ENCODE measurements at places on chromosomes 1 and 21.

GRCh38 chr1:77541162-77541545 is 141.3 kb downstream of the ZZZ3 start:
- DNase-seq, result no peak

DNA sequence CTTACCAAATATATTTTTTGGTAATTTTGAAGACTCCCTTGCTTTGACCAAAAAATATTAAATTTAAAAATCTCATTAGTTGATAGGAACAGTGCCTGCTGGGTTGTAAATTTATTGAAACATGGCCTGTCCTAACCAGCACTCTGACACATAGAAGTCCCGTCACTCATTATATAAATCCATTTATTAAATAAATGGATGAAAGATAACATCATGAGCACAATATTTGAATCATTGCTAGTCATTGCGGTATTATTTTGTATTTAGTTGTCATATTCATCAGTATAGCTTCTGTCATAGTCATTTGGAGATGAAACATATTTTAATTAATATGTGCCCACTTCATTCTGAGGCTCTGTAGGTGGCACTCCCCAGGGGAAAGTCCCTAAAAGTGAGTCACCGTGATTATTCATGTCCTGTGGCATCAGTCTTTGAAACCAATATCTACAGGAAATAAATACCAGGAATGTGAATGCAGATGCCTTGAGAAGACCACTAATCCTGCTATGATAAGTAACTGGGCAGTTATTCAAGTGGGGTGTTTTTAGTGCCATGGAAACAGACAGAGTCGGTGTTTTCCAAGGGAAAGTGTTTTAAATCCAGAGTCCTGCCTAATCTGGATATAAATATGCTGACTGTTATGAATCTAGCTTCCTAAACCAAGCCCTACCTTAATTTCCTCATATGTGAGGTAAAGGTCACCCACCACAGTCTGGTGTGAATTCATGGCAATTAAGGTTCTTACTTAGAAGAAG is 302.0 kb downstream of the DUSP10 start:
- DNase-seq, result no peak

DNA sequence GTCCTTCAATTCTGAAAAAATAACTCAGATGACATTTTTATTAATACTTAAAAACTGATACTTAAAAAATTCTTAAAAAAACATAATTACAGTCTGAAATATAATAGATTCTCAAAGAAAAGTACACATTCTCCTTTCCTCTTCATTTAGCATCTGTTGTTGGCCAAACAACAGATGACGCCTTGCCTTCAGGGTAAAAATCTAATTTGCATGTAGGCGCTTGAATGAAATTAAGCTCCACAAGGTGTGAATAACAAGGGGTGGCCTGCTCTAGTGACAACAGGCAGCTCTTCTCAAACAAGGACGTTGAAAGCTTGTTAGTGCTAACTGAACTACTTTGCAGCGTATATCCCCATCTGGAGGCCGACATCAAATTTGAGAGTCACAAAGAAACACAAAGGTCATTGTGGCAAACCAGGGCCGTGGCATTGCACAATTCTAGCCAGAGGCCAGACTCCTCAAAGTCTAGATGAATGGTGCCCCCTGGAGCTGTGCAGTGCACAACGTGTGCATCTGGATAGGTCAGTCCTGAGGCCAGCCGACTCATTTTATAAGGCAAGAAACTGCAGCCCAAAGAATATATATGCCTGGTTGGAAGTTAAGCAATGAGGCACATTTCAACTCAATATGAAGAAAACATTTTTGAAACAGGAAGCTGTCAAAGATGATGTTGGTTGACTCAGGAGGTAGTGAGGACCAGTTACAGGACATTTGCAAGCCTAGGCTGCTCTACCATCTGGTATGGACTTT is 459.2 kb upstream of the RUNX1 start:
- no peak for DNase-seq

DNA sequence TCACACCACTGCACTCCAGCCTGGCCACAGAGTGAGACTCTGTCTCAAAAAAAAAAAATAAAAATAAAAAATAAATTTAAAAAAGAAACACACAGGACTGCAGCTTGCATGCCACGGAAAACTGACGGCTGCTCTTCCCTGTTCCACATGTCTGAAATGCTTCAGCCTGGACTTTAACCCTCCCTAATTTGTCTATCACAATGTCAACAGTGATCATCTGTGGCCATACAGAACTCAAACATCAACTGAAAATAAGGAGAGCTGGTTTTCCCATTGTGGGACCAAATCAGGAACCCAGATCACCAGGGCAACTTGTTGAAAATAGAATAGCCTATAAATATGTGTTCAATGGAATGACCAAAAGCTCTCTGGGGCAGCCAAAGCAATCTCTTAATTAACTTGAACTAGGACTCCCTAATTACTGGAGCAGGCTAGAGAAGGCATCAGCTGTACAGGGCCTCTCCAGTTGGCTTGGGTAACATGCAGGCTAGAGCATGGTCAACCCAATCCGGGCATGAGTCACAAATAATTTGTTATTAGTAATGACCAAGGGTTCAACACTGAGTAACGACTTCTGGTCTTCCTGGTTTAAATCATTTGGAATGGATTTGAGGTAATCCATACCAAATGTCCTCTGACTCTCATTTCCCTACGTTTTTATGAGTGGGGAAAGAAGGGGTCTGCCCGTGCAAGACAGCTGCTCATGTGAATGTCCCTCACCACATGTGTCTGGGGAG is 62.7 kb upstream of the KAZN start:
- no peak for DNase-seq

GRCh38 chr1:40422630-40423263 is 27.5 kb upstream of the ZFP69B start:
- no peak for DNase-seq

DNA sequence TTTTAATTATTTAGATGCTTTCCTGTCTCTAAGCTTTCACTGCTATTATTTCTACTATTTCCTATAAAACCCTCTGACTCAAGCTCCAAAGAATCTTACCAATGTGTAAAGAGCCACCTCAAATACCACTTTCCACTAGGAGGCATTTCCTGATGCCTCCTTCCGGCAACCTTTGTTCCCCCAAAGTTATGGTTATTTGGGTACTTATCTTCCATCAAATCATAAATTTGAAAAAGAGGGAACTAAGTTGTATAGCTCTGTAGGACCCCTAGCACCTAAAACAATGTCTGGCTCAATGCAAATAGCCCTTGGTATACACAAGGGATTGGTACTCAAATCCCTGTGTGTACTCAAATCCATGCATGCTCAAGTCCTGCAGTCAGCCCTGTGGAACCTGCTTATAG is 79.6 kb downstream of the NME7 start:
- DNase-seq, result no peak

GRCh38 chr1:246213036-246213435 is 294.0 kb downstream of the SMYD3 start:
- DNase-seq, result no peak

- DNase-seq, result no peak
Observed at GRCh38 chr1:10556430-10557005, 81.8 kb downstream of the PEX14 start.

DNA sequence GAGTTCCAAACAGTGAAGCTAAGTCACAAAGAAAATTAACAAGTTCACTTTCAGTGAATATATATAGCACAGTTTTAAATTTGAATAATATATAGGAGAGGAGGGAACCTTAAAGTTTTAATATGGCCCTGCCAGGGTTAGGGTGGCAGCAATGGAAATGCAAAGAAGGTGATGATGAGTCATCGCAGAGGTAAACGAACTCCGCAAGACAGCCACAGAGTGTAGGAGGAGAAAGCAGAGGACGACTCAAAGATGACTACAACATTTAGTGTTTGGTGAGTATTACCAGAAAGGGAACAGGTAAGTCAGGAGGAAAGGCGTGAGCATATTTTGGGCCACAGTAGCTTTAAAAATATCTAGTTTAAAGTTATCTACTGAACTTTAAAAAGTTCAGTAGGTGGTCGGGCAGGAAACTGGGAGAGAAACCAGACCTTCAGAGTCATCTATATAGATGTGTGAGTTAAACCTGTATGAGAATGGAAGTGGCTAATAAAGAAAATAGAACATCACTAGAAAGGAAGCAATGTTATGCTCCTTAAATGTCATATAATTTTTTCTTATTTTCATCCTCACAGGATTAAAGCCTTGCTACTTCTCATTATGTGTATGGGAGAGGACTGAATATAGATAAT is 75.7 kb downstream of the UCHL5 start:
- DNase-seq, result no peak

- no peak for DNase-seq
Observed at GRCh38 chr1:67723620-67724019, 38.6 kb downstream of the GADD45A start.

DNA sequence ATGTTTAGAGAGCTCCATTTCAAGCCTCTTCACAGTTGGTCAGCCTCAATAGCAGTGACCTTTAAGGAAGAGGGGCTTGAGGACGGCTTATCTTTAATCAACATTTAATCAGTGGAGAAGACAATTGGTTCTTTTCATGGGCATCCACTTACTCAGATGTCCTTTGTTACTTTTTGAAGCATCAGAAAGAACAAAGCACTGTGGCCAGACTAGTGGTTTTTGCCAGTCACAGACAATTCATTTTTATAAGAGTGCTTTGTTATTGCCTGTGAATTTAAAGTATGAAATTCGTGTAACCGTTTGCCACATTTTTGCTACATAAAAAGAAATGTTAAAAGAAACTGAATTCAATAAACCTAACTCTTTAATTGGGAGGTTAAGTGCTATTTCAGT is 222.8 kb downstream of the TPR start:
- no peak for DNase-seq

DNA sequence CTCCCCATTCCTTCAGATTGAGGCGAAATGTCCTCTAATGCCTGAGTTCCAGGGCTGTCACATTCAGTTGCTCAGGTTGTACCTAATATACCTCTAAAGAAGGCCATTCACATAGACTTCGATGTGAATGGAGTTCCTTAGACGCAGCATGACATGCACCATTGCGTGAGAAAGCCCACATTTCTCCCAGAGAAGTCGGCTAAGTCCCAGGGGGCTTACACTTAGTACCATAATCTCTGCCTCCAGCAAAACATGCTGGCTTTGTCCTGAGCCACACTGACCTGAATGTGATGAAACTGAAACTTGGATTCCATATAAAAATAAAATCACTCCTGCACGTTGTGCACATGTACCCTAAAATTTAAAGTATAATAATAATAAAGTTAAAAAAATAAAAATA is 23.2 kb upstream of the SLC2A1 start:
- no peak for DNase-seq

GRCh38 chr1:232428786-232429530 is 201.0 kb downstream of the SIPA1L2 start:
- DNase-seq, result no peak

GRCh38 chr1:148166558-148167492 is 14.7 kb upstream of the NBPF11 start:
- DNase-seq, result no peak

DNA sequence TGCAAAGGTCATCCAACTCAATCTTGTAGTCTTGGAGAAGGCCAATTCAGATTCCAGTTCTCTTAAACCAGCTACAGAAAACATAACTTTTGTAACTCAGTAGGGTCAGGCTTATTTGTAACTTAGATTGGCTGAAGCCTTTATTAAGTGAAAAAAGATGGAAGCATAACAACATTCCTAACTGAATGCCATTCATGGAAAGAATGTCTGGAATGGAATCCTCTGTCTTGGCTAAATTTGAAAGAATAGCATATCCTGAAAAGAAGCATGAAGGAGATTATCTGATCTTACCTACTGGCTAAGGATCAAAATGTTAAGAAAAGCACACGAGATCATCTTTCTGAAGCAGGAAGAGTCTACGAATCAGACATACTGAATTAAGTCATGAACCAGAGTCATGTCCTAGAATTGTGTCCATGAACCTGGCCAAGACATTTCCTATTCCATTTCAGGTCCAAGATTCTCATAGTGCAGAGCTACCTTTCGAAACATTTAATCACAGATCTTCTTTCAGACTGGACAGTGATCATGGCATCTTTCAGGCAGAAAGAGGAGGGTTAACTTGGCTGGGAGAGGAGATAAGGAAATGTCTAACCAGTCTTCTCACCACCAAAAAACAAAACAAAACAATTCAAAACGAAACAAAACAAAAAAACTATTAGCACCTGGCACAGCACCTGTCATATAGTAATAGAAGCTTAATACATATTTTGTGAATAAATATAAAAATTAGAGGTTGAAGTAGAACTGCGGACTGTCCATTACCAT is 75.6 kb downstream of the XCL2 start:
- DNase-seq, result no peak

DNA sequence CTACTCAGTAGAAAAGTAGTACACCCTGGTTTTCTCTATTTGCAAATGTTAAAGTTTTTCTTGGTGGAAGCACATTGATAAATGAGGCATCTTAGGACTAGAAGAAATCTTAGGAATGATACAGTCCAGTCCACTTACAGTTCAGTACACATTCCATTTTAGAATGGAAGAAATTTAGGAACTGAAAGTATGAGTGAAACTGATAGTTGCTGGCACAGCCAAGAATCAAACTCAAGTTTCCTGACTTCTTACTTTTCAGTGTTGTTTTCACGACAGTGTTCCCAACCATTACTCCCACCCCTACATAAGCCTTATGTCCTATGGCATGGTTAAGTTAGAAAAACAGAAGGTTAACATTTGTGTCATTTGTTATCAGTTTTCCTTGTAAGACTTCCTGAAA is 258.5 kb downstream of the BACH1 start:
- no peak for DNase-seq

DNA sequence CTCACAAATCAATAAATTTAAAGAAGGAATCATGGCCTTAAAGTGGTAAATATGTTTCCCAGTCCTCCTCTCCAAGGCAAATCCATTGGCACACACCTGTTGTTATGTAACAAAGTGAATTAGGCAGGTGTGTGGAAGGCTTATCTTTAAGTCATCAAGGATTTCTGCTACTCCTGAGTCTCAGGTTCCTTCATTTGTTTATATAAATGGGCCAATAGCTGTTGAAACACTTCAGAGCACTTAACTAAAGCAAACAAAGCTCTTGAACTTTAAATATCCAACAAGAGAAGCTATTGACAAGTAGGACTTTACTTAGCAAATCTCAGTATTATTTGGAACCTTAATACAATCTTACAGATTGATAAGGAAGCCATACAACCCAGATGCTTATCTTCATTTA is 99.3 kb upstream of the ESRRG start:
- no peak for DNase-seq

- no peak for DNase-seq
Observed at GRCh38 chr1:230899841-230900251, 31.5 kb upstream of the C1orf198 start.

Data from prostate gland (tissue), 2 donors.